Activated CD8-positive, alpha-beta T cell treated with anti-CD3 and anti-CD28 coated beads for 36 hours (primary cell): ENCODE measurements at places on chromosomes 1 and 21. TPM values are rescaled to one million over a fixed set of nuclear protein-coding genes. Genes with fewer than 3 reads are reported as not detected.
A peak's percentile ranks its signal among the peaks of the same experiment; 100 is the strongest.

DNA sequence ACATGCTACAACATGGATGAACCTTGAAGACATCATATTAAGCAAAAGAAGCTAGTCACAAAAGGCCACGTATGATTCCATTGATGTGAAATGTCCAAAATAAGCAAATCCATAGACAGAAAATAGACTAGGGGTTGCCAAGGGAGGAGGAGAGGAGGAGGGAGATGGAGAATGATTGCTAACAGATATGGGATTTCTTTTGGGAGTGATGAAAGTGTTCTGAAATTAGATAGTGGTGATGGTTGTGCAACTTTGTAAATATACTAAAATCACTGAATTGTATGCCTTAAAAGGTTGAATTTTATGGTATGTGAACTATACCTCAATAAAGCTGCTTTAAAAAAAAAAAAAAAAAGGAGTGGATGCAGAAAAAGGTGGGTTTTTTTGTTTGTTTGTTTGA lies 7.6 kb downstream of the CLSTN1 start:
- DNase-seq = no peak
- H3K27ac ChIP-seq = no peak overlapping the region
- H3K36me3 ChIP-seq = no peaks in the 10 kb centered on the region
- no peaks in the 10 kb centered on the region for H3K27me3 ChIP-seq
- H3K4me1 ChIP-seq = peaks cover 9% of the 10 kb centered on the region

DNA sequence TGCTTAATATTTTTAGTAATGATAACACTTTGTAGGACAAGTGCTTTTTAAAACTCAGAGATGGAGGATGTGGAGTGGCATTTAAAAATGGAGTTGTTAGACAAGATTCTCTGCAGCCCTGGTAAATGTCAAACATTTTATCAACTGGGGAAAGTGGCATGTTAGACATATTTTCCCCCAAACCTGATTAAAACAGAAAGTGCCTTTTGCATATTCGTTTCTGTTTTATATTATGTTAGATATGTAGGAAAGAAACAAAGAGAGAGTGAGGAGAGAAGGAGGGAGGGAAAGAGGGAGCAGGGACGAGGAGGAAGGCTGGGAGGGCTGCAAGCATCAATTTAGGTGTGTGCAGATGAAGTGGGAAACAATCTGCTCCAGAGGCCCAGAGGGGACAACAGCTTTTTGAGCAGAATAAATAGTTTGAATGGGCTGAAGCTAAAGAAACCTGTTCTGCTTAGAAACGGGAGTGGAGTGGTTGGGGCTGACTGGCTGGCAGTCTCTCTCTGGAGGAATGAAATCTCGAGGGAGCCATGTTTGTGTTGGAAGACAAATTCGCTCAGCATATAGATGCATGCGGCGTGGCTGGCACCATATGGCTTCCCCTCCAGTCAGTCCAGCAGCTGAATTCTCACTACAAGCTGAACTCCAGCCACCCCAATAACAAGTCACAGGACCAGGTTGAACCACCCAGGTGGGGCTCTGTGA lies 502.2 kb downstream of the AJAP1 start:
- no peak overlapping the region for H3K4me3 ChIP-seq
- H3K4me1 ChIP-seq = no peaks in the 10 kb centered on the region
- H3K36me3 ChIP-seq = no peaks in the 10 kb centered on the region
- DNase-seq = no peak
- peaks cover 1% of the 10 kb centered on the region for H3K27me3 ChIP-seq

DNA sequence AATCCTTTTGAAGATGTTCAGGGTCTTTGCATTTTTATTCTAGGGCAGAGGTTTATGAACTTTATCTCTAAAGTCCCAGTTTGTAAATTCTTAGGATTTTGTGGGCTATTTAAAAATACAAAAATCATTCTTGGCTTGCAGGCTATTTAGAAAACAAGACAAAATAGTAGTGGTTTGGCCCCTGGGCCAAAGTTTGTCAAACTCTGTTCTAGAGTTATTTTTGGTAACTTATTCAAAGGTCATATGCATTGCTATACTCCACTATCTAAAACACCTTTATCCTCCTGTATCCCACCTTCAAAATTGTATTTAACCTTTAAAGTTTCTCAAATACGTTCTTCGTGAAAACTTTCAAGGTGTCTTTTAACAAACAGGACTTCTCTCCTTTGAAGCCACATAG lies 75.5 kb upstream of the LRRC53 start:
- no peak for DNase-seq
- no peak overlapping the region for H3K4me3 ChIP-seq
- H3K4me1 ChIP-seq = no peaks in the 10 kb centered on the region

DNA sequence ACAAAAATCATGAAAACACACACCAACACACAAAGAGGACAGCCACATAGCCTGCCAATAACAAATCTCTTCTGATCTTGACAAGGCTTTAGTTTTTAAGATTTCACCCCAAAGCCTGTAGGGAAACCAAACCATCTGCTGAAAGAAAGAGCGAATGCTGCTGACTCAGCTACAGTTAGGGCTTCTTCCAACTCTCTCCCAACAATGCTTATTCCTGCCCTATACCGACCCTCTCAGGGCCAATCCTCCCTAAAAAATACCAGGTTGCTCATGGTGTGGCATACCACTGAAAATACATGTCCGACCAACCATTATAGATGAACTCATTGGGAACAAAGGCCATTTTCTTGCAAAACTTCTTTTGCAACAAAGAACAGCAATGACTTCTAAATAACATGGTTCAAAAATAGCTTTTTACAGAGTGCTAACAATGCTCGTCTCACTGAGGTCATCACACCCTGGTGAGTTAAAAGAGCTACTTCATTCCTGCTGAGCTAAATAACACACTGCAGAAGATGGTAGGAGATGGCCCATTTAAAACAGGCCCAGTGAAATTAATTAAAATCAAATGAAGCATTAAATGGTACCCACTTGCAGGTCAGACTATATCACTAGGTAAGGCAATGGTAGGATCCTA lies 86.1 kb downstream of the KIAA0319L start:
- H3K27ac ChIP-seq = no peak overlapping the region
- peaks cover 5% of the 10 kb centered on the region for H3K4me1 ChIP-seq
- peaks cover 24% of the 10 kb centered on the region for H3K36me3 ChIP-seq
- H3K4me3 ChIP-seq = no peak overlapping the region

The PDE4B gene
- 33.1 TPM for total RNA-seq

DNA sequence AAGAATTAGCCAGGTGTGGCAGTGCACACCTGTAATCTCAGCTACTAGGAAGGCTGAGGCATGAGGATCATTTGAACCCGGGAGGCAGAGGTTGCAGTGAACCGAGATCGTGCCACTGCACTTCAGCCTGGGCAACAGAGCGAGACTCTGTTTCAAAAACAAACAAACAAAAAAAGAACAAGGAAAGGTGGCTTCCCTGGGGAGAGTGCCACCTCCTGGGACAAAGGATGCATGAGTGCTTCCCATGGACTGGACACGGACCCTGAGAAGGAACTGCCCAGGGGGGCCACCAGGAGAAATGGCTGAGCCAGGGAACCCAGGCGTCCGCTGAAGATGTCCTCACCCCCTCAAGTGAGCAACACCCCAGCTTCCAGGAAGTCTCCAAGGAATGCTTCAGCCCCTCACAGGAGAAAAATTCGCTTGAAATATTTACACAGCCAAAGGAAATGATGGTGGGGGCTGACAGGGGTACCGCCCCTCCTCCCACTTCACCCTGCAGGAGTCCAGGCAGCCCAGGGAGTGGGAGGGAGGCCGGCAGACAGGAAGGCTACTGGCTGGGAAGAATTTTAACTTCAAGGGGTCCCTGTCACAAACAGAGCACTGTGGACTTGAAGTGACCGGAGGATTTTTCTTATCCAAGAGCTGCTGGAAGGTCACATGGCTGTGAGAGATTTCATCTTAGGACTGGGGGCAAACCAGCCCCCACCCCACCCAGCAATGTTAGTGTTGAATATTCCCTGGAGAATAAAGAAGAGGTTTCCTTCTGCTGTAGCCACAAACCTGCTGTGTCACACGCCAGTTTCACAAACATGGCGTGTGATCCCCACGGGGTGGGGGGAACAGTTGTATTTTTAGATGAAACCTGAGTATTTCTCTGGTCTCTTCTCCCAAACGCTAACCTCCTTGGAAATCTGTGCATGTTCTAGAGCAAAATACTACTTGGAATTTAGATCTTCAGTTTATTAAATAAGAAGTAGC lies 90.8 kb upstream of the SLC25A33 start:
- H3K36me3 ChIP-seq = no peaks in the 10 kb centered on the region
- no peaks in the 10 kb centered on the region for H3K4me1 ChIP-seq
- no peak overlapping the region for H3K4me3 ChIP-seq
- no peak for DNase-seq
- no peak overlapping the region for H3K27ac ChIP-seq
- no peaks in the 10 kb centered on the region for H3K27me3 ChIP-seq

GRCh38 chr1:201095581-201095980 lies 16.6 kb downstream of the CACNA1S start:
- H3K27ac ChIP-seq = no peak overlapping the region
- no peaks in the 10 kb centered on the region for H3K27me3 ChIP-seq
- H3K36me3 ChIP-seq = no peaks in the 10 kb centered on the region
- no peaks in the 10 kb centered on the region for H3K4me1 ChIP-seq

DNA sequence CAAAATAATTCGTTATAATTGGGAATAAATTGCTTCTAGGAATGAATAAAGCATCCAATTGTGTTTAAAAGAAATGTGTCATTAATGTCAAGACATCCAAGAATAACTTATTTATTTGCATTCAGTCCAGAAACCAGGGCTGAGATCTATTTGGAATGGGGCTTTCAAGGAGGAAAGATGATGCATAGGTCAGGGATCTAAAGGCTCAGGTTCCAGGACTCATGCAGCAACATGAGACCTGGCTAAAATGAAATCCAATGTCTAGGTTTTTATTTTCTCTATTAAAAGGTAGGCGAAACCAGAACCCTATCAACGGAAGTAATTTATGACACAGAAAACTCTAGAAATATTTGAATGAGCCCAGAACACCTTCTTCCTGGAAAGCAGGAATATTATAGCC lies 376.8 kb downstream of the SEC16B start:
- no peak overlapping the region for H3K27ac ChIP-seq
- H3K4me3 ChIP-seq = no peak overlapping the region
- no peak for DNase-seq
- no peaks in the 10 kb centered on the region for H3K27me3 ChIP-seq
- H3K36me3 ChIP-seq = no peaks in the 10 kb centered on the region

The KLHDC9 gene
- total RNA-seq = 0.43 TPM

DNA sequence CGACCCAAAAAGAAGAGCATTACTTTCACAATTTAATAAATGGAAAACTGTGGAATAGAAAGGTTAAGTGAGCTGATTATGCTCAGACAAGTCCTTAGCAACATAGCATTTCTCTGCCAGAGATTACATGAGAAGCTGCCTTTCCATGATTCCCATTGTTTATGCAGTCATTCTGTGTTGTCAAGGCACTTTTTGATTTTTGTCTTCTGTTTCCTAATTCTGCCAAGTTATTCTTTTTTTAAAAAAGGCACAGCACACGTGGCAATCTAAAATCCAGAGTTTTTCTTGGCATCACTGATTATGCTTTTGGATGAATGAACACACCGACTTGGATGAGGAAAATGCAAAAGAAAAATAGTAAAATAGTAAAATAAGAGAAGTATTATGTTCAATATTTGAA lies 185.0 kb downstream of the RGS7 start:
- H3K27ac ChIP-seq = no peak overlapping the region
- no peaks in the 10 kb centered on the region for H3K27me3 ChIP-seq
- no peaks in the 10 kb centered on the region for H3K4me1 ChIP-seq
- DNase-seq = no peak

- H3K4me3 ChIP-seq = no peak overlapping the region
- DNase-seq = no peak
- no peak overlapping the region for H3K27ac ChIP-seq
- H3K27me3 ChIP-seq = peaks cover 2% of the 10 kb centered on the region
Measured at GRCh38 chr1:222107975-222108374, 366.1 kb upstream of the DUSP10 start.

- no peaks in the 10 kb centered on the region for H3K27me3 ChIP-seq
- H3K4me1 ChIP-seq = peaks cover 6% of the 10 kb centered on the region
- H3K27ac ChIP-seq = peak overlapping the region; percentile 76
Measured at GRCh38 chr1:67013573-67013972, 40.4 kb downstream of the SLC35D1 start.

GRCh38 chr1:36436821-36437220 lies 13.4 kb downstream of the OSCP1 start:
- no peak for DNase-seq
- no peak overlapping the region for H3K4me3 ChIP-seq
- H3K4me1 ChIP-seq = no peaks in the 10 kb centered on the region
- H3K27me3 ChIP-seq = no peaks in the 10 kb centered on the region
- H3K27ac ChIP-seq = no peak overlapping the region

The OLIG2 gene
- total RNA-seq = not detected

The GBP5 gene
- 174 TPM for total RNA-seq

GRCh38 chr1:169122976-169123375 lies 16.5 kb downstream of the ATP1B1 start:
- no peaks in the 10 kb centered on the region for H3K27me3 ChIP-seq
- H3K36me3 ChIP-seq = no peaks in the 10 kb centered on the region
- no peak overlapping the region for H3K4me3 ChIP-seq
- H3K27ac ChIP-seq = no peak overlapping the region
- no peak for DNase-seq

DNA sequence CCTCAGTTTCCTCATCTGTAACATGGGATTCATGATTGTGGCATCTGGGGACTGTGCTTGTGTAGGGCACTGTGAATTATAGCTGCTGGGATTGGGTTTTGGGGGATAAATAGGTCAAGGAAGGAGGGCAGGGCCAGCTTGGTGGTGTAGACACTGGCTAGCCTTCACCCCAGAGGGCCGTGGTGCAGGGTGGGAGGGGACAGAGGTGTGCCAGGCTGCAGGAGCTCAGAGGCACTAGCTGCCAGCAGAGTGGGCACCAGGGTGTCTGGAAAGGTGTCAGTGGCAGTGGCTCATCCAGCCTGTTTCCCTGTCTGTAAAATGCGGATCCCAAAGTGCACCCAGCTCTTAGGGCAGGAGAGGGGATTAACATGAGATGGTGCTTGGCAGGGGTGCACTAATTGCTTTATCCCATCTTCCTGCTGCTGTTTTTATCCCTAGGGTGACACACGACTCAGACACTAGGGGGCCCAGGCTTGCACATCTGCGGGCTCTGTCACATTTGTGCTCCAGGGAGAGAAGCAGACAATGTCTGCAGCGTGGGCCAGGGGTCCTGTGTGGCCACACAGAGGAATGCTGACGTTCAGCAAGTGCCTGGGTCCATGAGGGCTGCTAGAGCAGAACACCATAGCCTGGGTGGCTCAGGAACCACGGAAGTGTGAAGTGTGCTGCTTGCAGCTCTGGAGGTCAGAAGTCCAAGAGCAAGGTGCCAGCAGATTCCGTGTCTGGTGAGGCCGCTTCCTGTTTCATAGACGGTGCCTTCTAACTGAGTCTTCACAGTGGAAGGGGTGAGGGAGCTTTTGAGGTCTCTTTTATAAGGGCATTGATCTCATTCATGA lies 19.3 kb downstream of the OBSCN start:
- no peak overlapping the region for H3K27ac ChIP-seq
- H3K27me3 ChIP-seq = no peaks in the 10 kb centered on the region
- peaks cover 2% of the 10 kb centered on the region for H3K4me1 ChIP-seq
- DNase-seq = no peak
- peaks cover 57% of the 10 kb centered on the region for H3K36me3 ChIP-seq
- H3K4me3 ChIP-seq = no peak overlapping the region

The C8B gene
- total RNA-seq = not detected

The PLPPR5 gene
- 0.07 TPM for total RNA-seq

- H3K36me3 ChIP-seq = no peaks in the 10 kb centered on the region
- no peak overlapping the region for H3K27ac ChIP-seq
- H3K4me1 ChIP-seq = no peaks in the 10 kb centered on the region
- H3K27me3 ChIP-seq = no peaks in the 10 kb centered on the region
Measured at GRCh38 chr1:34631126-34631525, 123.7 kb upstream of the GJB5 start.

GRCh38 chr1:144551543-144552424 lies 40.9 kb upstream of the PPIAL4F start:
- peak; percentile 88 for DNase-seq
- H3K27ac ChIP-seq = peak overlapping the region; percentile 99
- H3K4me1 ChIP-seq = peaks cover 25% of the 10 kb centered on the region
- no peaks in the 10 kb centered on the region for H3K36me3 ChIP-seq

The RGS8 gene
- total RNA-seq = not detected

The ANGPTL7 gene
- not detected for total RNA-seq
